Upper lobe of left lung (tissue), 6 donors: ENCODE measurements at places on chromosomes 5 and 9.
A peak's percentile ranks its signal among the peaks of the same experiment; 100 is the strongest.

DNA sequence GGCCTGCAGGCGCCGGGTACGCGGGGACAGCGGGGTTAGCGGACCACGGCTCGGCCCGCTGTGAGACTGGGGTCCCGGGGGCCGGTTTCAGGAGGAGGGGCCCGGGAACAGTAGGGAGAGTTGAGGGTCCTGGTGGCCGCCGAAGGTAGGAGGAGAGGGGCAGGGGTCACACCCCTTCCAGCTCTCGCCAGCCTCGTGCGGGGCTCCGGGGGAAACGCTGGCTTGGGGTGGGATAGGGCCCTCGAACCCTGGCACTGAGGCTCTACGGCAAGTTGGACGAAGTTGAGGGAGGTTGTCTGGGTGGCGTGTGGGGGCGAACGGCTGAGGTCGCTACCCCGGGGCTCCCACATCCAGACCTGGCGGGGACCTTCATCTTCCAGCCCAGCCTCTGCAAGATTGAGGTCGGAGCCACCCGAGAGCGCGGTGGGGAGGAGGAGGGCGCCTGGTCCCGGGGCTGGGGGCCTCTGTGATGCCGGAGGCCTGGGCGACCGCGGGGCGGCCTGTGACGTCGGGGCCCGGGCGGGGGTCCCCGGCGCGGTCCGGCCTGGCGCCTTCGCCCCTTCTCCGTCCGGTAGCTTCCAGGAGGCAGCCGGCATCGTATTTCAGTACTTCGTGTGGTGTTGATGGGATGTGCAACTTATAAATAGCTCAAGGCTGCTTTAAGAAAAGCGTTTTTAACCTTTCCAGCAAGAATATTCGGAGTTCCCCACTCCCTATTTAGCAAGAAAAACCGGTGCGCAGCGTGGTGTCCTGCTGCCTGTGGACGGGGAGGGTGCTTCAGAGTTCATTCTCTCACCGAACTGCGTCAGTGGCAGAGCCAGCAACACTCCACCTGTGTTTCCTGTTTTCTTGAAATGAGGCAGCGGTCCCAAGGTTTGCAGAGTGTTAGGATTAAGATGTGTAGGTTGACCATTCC, 902 bp downstream of the HABP4 start:
- DNase-seq, result peak; percentile 37

DNA sequence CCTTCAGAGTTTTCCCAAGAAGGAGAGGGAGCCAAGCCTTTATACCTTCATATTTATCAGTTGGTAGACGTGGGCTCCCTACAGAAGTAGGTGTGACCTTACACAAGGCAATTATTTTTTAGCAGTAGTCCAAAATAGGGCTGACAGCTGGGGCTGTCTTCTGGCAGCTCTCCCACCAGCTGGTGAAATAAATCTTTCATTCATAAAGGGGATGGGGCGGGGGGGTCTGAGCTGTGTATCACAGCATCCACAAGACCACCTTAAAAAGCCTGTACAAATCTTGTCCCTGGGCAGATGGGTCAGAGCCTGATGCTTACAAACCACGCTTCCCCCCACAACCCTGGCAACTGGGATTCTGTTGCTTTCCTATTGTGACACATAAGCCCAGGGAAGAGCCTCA, 19.7 kb downstream of the CSF2 start:
- DNase-seq, result no peak

DNA sequence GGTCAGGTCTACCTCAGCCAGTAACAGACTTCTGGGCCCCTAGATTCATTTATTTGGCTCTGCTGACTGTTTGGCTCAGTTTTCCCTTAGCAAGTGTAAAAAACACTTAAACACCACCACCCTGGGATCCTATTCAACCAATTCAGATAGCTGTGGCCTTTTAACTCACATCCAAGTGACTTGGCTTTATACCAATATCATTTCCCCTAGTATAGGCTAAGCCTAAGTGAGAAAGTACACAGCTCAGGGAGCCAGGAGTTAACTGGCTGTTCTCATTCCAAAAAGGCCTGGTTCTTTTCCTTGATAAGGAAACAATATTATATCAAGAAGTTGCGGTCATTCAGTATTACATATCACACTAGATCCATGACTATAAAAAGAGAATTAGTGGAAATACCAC, 163.5 kb downstream of the ARL15 start:
- no peak for DNase-seq

- DNase-seq, result peak; percentile 89
These were observed 45.7 kb downstream of the SLC46A2 start for GRCh38 chr9:112844771-112845542.

GRCh38 chr5:124841829-124842712, 95.6 kb upstream of the ZNF608 start:
- DNase-seq, result no peak

DNA sequence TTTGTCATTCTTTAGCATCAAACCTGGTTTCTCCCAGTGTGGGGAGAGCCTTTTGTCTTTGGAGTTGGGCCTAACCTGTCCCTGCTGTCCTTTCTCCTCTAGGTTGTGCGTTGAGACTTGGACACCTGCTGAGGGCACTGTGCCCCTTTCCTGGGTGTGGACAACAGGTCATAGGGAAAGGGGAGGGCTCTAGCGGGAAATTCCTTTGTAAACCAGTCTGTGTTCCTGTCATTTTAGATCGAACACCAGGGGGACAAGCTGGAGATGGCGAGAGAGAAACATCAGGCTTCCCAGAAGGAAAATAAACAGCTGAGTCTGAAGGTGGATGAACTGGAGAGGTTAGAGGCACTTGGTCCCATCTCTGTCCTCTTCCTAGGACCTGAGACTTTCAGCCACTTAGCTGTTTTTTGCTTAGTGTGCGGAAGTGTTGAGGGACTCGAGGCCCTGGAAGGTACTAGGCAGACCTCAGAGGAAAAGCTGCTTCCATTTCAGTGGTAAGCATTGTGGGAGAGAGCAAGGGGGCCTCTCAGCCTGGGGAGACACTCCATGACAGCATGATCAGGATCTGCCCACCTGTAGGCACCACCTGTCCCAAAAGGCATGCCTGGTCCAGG, 8.6 kb upstream of the GLE1 start:
- DNase-seq, result no peak

DNA sequence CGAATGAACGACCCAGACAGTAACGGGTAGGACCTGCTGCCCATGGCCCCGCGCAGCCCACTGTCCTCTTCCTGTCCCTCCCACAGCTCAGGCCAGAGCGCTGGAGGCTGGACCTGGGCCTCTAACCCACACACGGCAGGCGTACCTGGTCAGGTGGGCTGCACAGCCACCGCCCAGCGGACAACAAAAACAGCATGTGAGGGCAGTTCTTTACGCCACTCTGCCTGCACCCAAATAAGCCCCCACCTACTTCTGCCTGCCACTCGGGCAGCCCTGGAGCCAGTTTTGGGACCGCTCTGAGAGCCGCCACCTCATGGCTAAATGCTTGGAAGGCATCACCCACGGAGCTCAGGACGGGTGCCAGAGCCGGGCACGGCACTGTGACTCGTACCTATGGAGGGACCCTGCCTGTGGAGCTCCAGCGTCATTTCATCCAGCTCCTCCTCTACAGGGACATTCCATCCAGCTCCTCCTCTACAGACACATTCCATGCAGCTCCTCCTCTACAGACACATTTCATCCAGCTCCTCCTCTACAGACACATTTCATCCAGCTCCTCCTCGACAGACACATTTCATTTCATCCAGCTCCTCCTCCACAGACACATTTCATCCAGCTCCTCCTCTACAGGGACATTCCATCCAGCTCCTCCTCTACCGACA, 18.9 kb downstream of the CLPTM1L start:
- peak; percentile 69 for DNase-seq

DNA sequence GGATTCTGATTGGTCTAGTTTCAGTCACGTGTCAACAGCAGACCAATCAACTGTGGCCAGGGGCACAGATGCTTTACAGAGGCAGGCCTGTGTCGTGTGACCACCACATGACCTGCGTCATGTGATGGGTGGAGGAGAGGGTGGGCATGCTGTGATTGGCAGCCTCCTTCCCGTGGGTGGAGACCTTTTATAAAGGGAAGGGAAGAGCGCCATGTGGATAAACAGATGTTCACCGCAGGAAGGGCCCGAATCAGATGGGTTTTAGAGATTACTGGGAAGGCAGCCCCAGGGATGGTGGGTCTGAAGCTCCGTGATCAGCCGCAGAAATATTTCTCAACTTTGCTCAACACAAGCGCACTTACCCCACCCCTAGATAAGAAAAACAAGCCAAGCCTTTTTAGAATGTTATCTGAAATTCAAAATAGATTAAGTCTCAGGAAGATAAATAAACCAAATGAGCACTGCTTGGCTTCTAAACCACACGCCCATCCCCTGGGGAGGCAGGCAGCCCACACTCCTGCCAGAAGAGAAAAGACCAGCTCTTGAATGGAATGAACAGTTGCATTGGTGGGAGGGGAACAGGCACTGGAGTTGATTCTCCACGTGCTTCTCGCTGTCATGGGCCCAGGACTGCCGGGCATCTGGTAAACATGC, 43.6 kb downstream of the ROPN1L start:
- no peak for DNase-seq

- DNase-seq, result no peak
These were observed 603.8 kb downstream of the TLE4 start for GRCh38 chr9:80175286-80176150.
